ENCODE measurements at places on chromosomes 1 and 21. TPM values are rescaled to one million over a fixed set of nuclear protein-coding genes. Genes with fewer than 3 reads are reported as not detected.

DNA sequence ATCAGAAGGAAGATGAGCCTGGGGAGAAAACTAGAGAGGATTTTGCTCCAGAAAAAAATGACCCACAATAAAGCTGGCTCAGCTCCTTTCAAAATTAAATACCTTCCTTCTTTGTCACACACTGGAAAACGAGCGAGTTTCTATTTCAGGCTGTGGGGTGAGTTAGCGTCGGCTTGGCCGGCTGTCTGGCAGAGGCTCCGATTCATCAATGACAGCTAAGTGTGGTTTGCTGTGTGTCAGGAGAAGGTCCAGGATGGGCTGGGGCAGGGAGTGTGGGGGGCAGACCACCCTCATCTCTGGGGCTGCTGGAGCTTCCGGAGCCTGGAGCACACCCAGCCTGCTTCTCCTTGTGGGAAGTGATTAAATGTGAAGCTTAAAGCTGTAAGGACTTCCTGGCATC, 120.2 kb downstream of the ETS2 start:
- no peak for DNase-seq

DNA sequence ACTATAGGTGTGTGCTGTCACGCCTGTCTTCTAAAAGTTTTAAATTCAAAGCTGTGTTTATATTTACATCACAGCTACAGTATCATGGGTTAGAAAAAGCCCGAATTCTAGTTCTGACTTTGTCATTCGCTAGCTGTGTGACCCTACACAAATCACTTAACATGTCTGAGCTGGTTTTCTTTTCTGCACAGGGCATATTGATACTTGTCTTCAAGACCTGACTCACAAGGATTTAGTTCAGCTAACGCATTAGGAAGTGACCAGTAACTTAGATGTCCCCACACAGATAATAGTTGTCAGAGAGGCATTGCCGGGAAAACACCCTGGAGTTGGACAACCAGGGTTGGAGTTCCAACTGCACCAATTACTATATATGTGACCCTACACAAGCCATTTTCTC, 25.9 kb downstream of the GIPC2 start:
- no peak for DNase-seq
- H3K36me3 ChIP-seq: no peaks in the 10 kb centered on the region
- no peak overlapping the region for H3K4me3 ChIP-seq
- no peaks in the 10 kb centered on the region for H3K27me3 ChIP-seq
- H3K27ac ChIP-seq: no peak overlapping the region

GRCh38 chr1:201539561-201540431, 869 bp downstream of the NAV1 start:
- H3K4me1 ChIP-seq: no peaks in the 10 kb centered on the region
- peaks cover 50% of the 10 kb centered on the region for H3K27me3 ChIP-seq
- H3K36me3 ChIP-seq: no peaks in the 10 kb centered on the region
- peak overlapping the region; percentile 5 for H3K4me3 ChIP-seq
- no peak for DNase-seq

GRCh38 chr1:230516889-230517288, 90.8 kb upstream of the PGBD5 start:
- no peak overlapping the region for H3K4me3 ChIP-seq
- peaks cover 3% of the 10 kb centered on the region for H3K27me3 ChIP-seq
- no peaks in the 10 kb centered on the region for H3K36me3 ChIP-seq
- DNase-seq: no peak
- H3K4me1 ChIP-seq: no peaks in the 10 kb centered on the region

DNA sequence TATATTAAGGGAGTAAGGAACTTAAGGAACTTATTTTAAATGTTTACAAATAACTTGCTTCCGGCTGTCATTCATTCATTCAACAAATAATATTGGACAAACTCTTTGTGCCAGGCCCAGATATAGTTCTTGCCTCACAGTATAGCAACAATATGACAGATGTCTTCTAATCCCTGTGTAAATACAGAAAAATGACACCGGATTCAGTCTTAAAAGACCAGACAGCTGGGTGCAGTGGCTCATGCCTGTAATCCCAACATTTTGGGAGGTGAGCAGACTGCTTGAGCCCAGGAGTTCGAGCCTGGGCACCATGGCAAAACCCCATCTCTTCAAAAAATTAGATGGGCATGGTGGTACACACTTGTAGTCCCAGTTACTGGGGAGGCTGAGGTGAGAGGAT, 23.7 kb downstream of the EIF2B3 start:
- no peaks in the 10 kb centered on the region for H3K4me1 ChIP-seq
- no peaks in the 10 kb centered on the region for H3K27me3 ChIP-seq
- no peak for DNase-seq
- no peak overlapping the region for H3K27ac ChIP-seq
- H3K36me3 ChIP-seq: no peaks in the 10 kb centered on the region

GRCh38 chr1:224631462-224632115, 15.5 kb downstream of the CNIH3 start:
- H3K36me3 ChIP-seq: no peaks in the 10 kb centered on the region
- H3K27ac ChIP-seq: no peak overlapping the region
- H3K4me3 ChIP-seq: no peak overlapping the region
- H3K4me1 ChIP-seq: no peaks in the 10 kb centered on the region
- peaks cover 6% of the 10 kb centered on the region for H3K27me3 ChIP-seq

GRCh38 chr1:60402816-60403215, 329.2 kb upstream of the C1orf87 start:
- H3K4me3 ChIP-seq: no peak overlapping the region
- DNase-seq: no peak
- no peaks in the 10 kb centered on the region for H3K36me3 ChIP-seq
- no peaks in the 10 kb centered on the region for H3K27me3 ChIP-seq
- no peak overlapping the region for H3K27ac ChIP-seq

Gene FYB2
- not detected for total RNA-seq

Gene COA7
- total RNA-seq: 4.8 TPM
